ENCODE measurements at places on chromosomes 6 and 20.
A peak's percentile ranks its signal among the peaks of the same experiment; 100 is the strongest.

GRCh38 chr6:12944001-12944400 is 227.4 kb downstream of the PHACTR1 start:
- no peak for DNase-seq

DNA sequence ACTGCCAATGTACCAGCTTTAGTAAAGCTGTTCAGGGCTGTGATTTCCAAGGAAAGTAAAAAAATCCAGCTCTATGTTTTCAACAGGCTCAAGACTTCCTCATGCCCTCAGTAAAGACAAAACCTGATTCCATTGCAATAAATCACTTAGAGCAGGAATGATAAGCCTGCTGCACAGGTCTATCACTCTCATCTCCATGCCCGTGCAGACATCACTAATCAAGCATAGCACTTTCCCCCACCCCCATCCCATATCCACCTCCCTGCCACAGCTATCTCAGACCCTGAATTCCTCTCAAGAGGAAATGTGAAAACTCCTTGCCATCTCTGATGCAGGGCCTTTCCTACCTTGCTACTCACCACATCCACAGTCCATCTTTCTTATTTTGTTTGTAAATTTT is 554.9 kb downstream of the MAFB start:
- no peak for DNase-seq

DNA sequence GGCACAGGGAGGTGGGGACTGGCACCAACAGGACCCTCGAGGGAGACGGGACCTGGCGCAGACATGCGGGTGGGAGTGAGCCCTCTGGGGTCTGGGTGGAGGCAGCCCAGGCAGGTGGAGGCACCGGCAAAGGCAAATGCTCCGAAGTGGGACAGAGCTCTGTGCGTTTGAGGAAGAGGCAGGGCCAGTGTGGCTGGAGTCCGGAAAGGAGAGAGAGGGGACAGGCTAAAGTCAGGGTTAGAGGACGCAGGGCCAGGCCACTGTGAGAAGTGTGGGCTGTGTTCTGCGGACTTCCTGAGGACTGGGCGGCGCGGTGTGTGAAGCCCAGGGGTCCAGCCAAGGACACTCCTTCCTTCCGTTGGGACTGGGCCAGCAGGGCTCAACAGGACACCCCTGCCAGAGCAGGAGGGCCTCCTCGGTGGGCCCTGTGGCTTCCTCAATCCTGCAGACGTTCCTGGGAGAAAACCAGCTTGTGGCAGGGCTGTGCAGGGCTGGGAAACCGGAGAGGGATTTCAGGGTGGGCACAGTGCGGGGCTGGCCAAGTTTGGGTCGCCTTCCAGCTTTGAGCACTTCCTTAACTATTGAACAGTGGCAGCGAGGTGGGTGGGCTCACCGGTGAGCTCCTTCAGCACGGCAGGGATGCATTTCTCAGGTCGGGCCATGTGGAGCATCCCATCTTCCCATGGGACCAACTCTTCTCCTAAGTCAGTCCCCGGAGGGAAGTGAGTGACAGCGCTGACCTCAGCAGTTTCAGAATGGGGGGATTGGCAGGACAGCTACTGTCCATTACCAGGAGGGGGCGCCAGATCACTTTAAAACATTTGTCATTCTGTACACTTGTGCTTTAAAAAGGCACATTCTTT is 22.5 kb downstream of the MOCS3 start:
- DNase-seq, result peak; percentile 48

GRCh38 chr6:128889870-128890269 is 6.9 kb downstream of the LAMA2 start:
- DNase-seq, result no peak

- DNase-seq, result no peak
Observed at GRCh38 chr6:30813631-30814145, 69.3 kb upstream of the IER3 start.

DNA sequence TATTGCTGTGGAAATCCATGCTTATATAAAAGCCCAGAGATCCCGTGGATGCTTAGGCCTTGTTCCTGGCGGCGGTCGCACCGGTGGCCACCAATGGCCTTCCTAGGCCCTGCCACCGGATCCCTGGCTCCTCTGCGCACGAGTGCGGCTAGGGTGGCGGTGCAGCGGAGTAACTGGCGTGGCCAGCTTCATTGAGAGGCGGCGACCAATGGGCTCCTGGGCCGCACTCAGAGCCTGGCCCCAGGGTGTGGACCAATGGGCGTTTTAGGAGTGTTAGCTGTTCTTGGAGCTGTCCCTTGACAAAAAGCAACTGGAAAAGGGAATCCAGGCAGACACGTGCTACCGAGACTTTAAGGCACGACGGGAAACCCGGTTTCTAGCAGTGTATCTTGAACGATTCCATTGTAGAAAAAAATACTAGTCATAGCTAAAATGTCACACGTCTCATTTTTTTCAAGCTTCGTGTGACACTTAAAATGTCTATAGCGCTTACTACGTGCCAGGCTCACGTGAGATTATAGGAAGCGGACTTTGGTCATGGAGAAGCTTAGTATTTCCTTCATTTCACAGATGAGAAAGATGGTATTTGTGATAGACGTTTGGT is 1.7 kb downstream of the AMD1 start:
- DNase-seq, result peak; percentile 31

GRCh38 chr20:53304146-53304545 is 289.5 kb downstream of the ZNF217 start:
- DNase-seq, result no peak

GRCh38 chr6:1864496-1864895 is 254.8 kb downstream of the FOXC1 start:
- no peak for DNase-seq

DNA sequence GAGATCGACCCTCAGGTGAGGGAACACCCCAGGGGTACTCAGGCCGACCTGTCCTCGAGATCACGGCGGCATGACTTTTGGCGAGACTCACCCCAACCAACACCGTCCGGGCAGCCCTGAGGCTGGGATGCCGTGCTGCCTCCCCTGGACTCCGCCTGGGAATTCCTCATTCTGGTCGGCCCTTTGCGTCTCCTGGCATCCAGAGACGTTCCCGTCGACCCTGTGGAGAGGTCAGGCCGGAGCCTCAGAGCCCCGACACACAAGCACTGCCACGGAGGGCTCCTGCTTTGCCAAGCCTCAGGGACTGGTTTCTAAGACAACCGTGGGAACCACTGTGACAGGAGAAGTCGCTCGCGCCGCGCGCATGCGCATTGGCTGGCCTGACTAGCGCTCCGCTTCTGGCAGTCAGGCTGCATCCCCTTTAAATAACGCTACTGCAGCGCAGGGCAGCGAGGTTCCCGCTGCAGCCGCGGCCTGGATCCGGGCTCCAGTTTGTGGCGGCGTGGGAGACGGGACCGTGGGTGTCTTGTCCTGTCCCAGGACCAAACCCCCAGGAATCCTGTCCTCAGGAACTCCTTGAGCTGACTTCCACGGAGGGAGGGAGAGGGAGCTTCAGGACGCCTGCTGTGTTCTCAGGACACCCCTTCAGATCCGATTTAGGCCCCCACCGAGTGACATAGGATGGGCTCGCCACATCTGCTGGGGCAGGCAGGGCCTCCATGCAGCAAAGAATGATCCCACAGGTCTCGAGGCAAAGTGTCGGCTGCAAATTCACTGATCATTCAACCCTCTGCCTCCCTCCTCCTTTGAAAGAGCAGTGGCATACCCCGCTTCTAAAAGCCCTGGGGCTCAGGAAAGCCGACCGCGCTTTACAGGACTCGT is 163.2 kb upstream of the ZNF337 start:
- peak; percentile 63 for DNase-seq

GRCh38 chr20:45289942-45290676 is 16.5 kb upstream of the RBPJL start:
- no peak for DNase-seq

DNA sequence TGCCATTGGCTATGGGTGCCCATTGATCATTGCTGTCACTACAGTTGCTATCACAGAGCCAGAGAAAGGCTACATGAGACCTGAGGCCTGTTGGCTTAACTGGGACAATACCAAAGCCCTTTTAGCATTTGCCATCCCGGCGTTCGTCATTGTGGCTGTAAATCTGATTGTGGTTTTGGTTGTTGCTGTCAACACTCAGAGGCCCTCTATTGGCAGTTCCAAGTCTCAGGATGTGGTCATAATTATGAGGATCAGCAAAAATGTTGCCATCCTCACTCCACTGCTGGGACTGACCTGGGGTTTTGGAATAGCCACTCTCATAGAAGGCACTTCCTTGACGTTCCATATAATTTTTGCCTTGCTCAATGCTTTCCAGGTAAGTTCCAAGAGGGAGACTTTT is 16.4 kb downstream of the ADGRF4 start:
- no peak for DNase-seq

GRCh38 chr6:51570168-51570921 is 517.1 kb downstream of the PKHD1 start:
- DNase-seq, result no peak

- DNase-seq, result no peak
Observed at GRCh38 chr6:68237205-68237604, 397.9 kb upstream of the ADGRB3 start.

DNA sequence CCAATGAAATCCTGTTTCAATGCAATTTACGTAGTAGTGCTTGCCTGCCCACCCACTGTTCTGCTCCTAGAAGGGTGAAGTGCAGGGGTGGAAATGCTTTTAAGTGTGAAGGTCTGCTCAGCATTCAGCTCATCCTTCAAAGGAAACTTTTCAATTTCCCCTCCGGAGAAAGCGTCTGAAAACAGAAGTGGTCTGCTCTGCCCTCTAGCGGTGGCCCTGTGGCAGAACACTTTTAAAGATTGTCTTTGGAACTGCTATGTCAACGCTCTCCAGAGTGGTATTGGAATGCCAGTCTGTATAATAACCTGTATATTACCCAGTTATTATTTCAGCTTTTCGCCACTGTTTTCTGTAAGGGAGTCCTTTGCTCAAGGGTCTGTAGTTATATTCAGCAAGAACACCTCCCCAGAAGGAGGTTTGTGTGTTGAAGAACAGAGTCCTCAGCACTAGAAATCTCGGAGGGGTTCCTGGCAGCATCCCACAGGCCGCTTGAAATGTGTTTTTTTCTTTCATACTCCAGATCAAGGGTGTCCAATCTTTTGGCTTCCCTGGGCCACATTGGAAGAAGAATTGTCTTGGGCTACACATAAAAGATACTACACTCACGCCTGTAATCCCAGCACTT is 63.1 kb upstream of the KLHL31 start:
- DNase-seq, result peak; percentile 30

DNA sequence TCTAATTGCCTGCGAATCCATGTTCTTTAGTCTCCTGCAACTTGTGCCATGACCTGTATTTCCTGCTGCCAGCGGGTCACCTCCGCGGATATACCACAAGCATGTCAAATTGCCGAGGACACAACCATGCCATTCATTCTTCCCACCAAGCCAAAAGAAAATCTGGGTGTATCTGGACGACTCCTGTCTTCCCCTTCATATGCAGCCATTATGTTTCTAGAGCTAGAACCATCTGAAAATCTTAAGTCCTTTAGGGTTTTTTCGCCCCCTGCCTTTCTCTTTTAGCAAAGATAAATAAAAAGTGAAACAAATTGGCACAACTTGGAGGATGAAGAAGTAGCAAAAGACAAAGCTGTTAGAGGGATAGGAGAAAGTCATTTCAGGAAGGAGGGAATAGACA is 242.6 kb downstream of the ARID1B start:
- DNase-seq, result no peak

DNA sequence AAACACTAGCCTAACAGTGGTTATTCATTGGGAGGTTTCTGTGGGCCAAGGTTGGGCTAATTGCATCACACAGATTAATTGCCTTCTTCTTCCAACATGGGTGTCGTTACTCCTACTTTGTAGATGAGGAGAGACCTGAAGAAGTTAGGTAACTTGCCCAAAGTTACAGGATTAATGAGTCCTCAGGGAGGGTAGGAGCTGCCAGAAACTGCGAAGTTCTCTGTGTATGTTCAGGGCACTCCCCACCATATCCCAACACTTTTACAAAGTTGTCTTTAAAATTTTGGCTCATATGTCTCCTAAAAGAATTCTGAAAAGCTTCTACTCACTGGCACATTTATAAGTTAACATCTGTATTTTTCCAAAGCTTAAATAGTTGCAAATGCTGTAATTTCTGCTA is 323.5 kb upstream of the HSF2 start:
- no peak for DNase-seq

- DNase-seq, result no peak
Observed at GRCh38 chr6:119171088-119171841, 92.8 kb upstream of the FAM184A start.

- no peak for DNase-seq
Observed at GRCh38 chr6:106411056-106411455, 50.5 kb downstream of the CRYBG1 start.
